ENCODE measurements at places on chromosomes 16 and 17. TPM values are rescaled to one million over a fixed set of nuclear protein-coding genes. Genes with fewer than 3 reads are reported as not detected.

The TBCD gene
- 53.7 TPM for total RNA-seq

The CACNG5 gene
- total RNA-seq, result not detected

The HAPSTR1 gene
- total RNA-seq, result 84.3 TPM

The NEUROD2 gene
- total RNA-seq, result not detected

The RMI2 gene
- total RNA-seq, result 1.6 TPM

The TMEM219 gene
- 111 TPM for total RNA-seq

The WSCD1 gene
- total RNA-seq, result 4.4 TPM

The OR1F1 gene
- not detected for total RNA-seq

GRCh38 chr17:49646391-49647255 is 31.3 kb downstream of the SPOP start:
- H3K27ac ChIP-seq, result peak overlapping the region; percentile 85
- peak overlapping the region; percentile 60 for H3K4me3 ChIP-seq
- peaks cover 73% of the 10 kb centered on the region for H3K4me1 ChIP-seq

DNA sequence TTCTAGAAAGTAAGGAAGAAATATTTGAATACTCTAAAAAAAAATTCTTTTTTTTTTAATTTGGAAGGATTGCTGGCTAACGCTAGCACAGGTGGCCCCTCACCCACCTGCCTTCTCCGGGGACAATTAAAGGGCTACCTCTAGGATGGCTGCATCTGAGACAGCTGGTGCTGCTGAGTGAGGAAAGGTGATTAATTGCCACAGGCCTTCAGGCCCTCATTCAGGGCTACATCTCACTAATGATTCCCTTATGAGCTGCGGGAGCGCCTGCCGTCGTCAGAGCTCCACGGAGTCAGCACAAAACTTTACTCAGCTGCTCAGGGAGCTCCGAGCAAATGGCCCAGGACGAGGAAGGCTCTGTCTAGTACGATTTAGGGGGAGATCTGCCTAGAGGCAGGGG is 27.0 kb upstream of the AKTIP start:
- no peak overlapping the region for H3K4me3 ChIP-seq
- no peaks in the 10 kb centered on the region for H3K27me3 ChIP-seq
- H3K27ac ChIP-seq, result no peak overlapping the region

- H3K27me3 ChIP-seq, result peaks cover 5% of the 10 kb centered on the region
- H3K36me3 ChIP-seq, result no peaks in the 10 kb centered on the region
- peaks cover 8% of the 10 kb centered on the region for H3K4me1 ChIP-seq
- H3K4me3 ChIP-seq, result no peak overlapping the region
- no peak overlapping the region for H3K27ac ChIP-seq
These were observed 127.5 kb upstream of the PSMD7 start for GRCh38 chr16:74169066-74169465.

GRCh38 chr16:20166531-20167235 is 93.0 kb upstream of the GPR139 start:
- H3K4me1 ChIP-seq, result no peaks in the 10 kb centered on the region
- no peak for DNase-seq
- H3K36me3 ChIP-seq, result no peaks in the 10 kb centered on the region
- peaks cover 3% of the 10 kb centered on the region for H3K27me3 ChIP-seq
- H3K4me3 ChIP-seq, result no peak overlapping the region
- H3K27ac ChIP-seq, result no peak overlapping the region

GRCh38 chr16:3038896-3039295 is 2.2 kb upstream of the BICDL2 start:
- peaks cover 3% of the 10 kb centered on the region for H3K4me1 ChIP-seq
- no peaks in the 10 kb centered on the region for H3K36me3 ChIP-seq
- H3K27ac ChIP-seq, result no peak overlapping the region
- DNase-seq, result no peak
- H3K27me3 ChIP-seq, result peaks cover 40% of the 10 kb centered on the region

- H3K4me3 ChIP-seq, result no peak overlapping the region
- H3K27me3 ChIP-seq, result no peaks in the 10 kb centered on the region
- no peak overlapping the region for H3K27ac ChIP-seq
- no peak for DNase-seq
These were observed 29.1 kb downstream of the CRAMP1 start for GRCh38 chr16:1641261-1641660.

GRCh38 chr17:32813021-32813420 is 63.9 kb downstream of the MYO1D start:
- H3K4me3 ChIP-seq, result no peak overlapping the region
- H3K27ac ChIP-seq, result no peak overlapping the region
- peaks cover 5% of the 10 kb centered on the region for H3K36me3 ChIP-seq
- H3K27me3 ChIP-seq, result no peaks in the 10 kb centered on the region
- DNase-seq, result no peak
- peaks cover 23% of the 10 kb centered on the region for H3K4me1 ChIP-seq

DNA sequence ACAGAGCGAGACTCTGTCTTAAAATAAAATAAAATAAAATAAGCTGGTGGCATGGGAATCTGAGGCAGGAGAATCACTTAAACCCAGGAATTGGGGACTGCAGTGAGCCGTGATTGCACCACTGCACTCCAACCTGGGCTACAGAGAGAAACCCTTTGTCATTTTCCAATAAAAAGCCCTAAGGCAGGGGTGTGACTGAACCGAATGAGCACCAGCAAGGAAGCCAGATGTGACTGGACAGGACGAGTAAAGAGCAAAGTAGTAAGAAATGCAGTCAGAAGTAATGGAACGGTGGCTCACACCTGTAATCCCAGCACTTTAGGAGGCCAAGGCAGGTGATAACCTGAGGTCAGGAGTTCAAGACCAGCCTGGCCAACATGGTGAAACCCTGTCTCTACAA is 3.8 kb upstream of the RPL23 start:
- peaks cover 7% of the 10 kb centered on the region for H3K36me3 ChIP-seq
- H3K4me1 ChIP-seq, result peaks cover 16% of the 10 kb centered on the region
- no peaks in the 10 kb centered on the region for H3K27me3 ChIP-seq
- H3K27ac ChIP-seq, result no peak overlapping the region

DNA sequence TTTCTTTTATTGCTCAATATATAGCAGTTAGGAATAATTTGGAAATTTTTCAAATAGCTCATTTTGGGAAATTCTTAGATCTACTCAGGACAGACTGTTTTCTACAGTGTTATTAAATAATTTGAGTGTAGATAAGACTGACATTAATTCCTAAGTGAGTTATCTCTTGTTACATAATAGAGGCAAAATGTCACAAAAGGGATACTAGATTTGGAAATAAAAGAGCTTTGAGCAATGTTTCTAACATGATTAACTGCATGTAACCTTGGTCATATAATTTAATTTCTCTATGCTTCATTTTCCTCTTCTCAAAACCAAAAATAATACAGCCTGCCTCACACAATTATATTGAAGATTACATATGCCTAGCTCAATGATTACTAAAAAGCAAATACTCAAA is 16.3 kb upstream of the KIF2B start:
- no peaks in the 10 kb centered on the region for H3K4me1 ChIP-seq
- H3K36me3 ChIP-seq, result no peaks in the 10 kb centered on the region

GRCh38 chr17:65388911-65389310 is 172.5 kb downstream of the AXIN2 start:
- no peak for DNase-seq
- H3K27me3 ChIP-seq, result peaks cover 4% of the 10 kb centered on the region
- no peaks in the 10 kb centered on the region for H3K4me1 ChIP-seq
- H3K36me3 ChIP-seq, result no peaks in the 10 kb centered on the region
- no peak overlapping the region for H3K27ac ChIP-seq
- H3K4me3 ChIP-seq, result no peak overlapping the region

All from chondrocyte (in vitro differentiated cells).